Vagina (tissue), 2 donors: ENCODE measurements at places on chromosomes 11 and 22. TPM values are rescaled to one million over a fixed set of nuclear protein-coding genes. Genes with fewer than 3 reads are reported as not detected.

- no peak for DNase-seq
These were observed at the start of gene CYB5R3 for GRCh38 chr22:42649246-42650099. Gene CYB5R3 (minus strand): TSS chr22:42649392. CDS start chr22:42649315, 77 bp downstream.

GRCh38 chr22:43222262-43222661, 35.3 kb upstream of the TTLL12 start:
- DNase-seq: no peak

DNA sequence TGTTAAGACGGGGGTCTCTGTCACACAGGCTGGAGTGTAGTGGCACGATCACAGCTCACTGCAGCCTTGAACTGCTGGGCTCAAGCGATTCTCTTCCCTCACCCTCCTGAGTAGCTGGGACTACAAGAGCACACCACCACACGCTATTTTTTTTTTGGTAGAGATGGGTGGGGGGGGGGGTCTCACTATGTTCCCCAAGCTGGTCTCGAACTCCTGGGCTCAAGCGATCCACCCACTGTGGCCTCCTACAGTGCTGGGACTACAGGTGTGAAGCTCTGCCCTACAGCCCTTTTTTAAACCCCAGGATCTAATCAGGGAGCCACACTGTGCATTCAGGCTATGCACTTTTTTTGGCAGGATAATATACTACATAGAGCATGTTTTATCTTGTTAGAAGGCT, 1.4 kb upstream of the DHCR7 start:
- no peak for DNase-seq

- DNase-seq: no peak
These were observed 46.8 kb downstream of the SLN start for GRCh38 chr11:107665018-107665417.

- DNase-seq: no peak
These were observed 33.5 kb upstream of the CRTAM start for GRCh38 chr11:122804796-122805195.

SHANK2 gene
- 11.0 TPM for total RNA-seq

XKR3 gene
- not detected for total RNA-seq

SYT8 gene
- 1.2 TPM for total RNA-seq
